Activated naive CD4-positive, alpha-beta T cell treated with anti-CD3 and anti-CD28 coated beads, Interleukin-2, amount 50 U/mL, for 16 hours (primary cell): ENCODE measurements at places on chromosomes 4 and X.

DNA sequence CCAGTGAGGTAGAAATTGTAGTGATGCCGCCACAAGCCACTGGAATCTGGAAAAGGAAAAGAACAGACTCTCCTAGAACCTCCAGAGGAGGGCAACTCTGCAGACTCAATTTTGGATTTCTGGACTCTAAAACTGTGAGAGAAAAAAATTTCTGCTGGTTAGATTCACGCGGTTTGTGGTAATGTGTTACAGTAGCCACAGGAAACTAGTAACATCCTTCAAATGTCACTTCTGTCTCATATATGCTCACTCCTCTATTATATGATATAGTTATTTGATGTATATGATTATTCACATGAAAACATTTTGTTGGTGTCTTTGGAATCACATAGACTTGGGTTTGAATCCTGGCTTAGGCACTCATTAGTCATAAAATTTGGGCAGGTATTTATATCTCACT, 18.8 kb downstream of the LDOC1 start:
- no peak for DNase-seq

- DNase-seq = no peak
Observed at GRCh38 chr4:54550395-54551171, 107.2 kb upstream of the KIT start.

GRCh38 chr4:48269861-48270522, 354 bp upstream of the TEC start:
- peak; percentile 90 for DNase-seq

- no peak for DNase-seq
Observed at GRCh38 chr4:23034731-23035130, 342.0 kb downstream of the GBA3 start.

DNA sequence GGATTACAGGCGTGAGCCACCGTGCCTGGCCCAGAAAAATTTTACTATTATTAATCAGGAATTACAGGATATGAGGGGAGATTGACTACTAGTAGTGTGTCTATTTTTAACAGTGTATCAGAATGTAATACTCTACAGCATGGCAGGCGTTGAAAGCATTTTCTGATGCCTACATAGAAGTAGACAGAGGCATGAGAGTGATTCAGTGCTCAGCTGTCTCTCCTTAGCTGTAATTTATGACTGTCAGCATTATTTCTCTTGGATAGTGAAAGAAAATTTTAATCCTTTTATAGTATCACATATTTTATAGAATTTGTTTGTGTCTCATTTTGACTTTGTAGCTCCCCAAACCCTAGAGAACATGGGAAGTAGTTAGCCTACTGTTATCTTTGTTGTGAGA, 20.7 kb downstream of the ARHGAP24 start:
- no peak for DNase-seq

GRCh38 chr4:24720436-24720835, 74.9 kb upstream of the SOD3 start:
- no peak for DNase-seq

DNA sequence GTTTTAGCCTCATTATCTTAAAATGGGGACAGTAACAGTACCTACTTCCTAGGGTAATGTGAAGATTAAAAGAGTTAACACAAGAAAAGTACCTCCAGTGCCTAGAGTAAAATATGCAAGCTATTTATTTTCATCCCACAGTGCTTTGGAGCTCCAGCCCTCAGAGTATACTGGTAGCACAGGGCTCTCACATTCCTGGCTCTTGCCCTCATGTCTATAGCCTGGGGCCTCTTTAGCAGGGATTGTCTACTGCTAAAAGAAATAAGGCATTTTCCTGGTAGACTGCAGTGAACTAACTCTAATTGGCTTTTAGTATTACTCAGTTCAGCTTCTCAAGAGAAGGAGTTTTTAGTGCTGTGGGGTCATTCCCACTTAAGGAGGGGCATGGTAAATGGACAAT, 60.8 kb downstream of the RRAGB start:
- no peak for DNase-seq

DNA sequence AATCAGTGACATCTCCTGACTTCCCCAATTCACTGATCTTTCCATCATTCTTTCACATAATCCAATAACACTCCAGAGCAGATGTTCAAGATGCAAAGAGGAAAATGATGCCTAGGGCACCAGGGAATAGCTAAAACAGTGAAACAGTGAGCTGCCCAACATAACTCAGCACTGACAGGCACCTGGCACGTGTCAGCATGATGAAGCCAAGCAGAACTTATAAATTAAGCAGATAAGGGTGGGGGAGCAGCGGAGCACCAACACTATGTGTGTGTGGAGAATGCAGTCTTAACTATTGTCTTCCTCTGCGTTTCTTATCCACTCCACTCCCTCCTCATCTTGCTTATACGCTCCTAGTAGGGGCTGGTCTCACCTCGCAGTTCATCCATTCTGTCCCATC, 89.4 kb downstream of the AMMECR1 start:
- DNase-seq = no peak

- DNase-seq = no peak
Observed at GRCh38 chr4:88212253-88212561, 53.8 kb upstream of the ABCG2 start.

DNA sequence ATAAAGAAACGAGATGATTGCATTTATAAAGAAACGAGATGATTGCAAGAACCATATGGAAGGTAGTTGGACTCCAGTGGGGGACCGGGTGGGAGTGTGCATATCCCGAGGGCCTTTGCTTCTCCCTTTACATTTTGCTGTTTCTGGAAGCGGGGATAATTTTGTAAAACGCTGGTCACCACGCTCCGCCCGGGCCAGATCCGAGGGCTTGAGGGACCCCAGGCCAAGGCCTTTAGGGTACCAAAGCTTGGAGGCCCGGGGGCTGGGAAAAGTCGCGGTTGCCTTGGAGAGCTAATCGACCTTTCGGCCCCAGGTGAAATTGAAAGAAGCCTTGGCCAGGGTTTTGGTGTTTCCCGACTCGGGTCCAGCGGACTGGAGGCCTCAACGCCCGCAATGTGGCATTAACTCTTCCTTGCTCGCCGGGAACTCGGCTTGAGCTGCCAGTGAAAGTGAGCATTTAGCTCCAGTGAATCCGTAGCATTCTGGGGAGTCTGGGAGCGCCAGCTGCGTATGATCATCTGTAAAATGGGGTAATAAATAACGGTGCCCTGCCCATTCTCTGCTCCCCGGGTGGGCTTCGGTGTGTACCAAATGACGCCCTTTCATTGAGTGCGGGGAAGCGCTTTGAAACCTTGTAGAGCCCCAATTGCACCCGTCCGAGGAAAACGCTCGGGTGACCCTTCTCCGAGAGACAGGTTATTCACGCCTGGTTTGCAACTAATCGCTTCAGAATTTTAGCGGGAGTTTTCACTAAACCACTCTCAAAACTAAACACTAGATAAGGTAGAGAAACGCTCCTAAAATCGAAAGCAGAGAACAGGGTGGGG, 4.5 kb downstream of the NKX3-2 start:
- DNase-seq = no peak

DNA sequence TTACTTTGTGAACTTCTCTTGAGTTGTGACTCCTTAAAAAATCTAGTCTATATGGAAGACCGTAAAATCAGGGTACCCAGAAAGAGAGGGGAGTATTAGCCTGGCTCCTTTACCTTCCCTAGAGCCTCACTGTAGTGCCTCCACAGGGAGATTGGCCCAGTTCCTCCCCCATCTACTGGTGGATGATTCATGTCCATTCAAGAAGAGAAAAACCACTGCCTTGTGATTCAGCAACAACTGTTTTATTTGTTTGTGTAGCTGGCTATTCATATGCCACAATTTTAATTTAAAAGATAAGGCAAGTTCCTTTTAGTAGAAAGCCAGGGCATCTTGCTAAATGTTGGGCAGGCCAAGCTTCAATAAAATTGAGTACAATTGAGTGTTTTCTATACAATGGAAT, 221.8 kb upstream of the KCNIP4 start:
- no peak for DNase-seq

DNA sequence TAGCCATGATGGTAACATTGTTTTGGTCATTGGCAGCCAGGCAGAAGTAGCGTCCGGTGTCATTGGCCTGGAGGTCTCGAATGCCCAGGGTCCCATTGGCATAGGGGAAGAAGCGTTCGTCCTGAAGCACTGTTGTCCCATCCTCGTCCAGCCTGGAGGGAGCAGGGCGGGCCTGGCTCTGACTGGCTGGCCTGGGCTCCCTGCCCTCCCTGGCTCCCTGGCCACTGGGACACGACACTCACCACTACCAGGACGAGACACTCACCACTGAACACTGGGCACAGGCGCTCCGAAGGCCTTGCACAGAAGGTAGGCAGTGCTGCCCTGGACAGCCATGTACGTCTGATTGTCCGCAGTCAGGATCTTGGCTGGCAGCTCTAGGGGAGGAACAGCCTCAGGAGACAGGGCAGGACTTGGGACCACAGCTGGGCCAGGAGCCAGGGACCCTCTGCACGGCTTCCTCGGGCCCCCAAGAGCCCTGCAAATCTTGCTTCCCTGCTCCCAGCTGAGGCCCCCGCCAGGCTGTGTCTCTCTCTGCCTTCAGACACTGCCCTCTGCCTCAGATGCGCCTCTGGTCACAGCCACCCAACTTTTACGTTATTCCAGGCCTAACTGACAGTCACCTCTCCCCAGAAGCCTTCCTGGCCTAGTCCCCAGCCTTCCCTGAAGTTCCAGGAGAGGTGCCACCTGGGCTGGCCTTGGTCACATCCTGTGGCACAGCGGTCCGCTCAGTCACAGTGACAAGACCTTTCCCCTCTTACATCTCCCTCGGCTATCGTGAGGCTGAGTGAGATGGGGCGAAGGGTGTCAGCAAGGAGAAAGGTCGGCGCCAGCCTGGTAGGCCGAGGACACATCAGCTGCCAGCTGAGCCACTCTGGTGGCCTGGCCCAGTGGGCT, 17.1 kb downstream of the L1CAM start:
- no peak for DNase-seq

DNA sequence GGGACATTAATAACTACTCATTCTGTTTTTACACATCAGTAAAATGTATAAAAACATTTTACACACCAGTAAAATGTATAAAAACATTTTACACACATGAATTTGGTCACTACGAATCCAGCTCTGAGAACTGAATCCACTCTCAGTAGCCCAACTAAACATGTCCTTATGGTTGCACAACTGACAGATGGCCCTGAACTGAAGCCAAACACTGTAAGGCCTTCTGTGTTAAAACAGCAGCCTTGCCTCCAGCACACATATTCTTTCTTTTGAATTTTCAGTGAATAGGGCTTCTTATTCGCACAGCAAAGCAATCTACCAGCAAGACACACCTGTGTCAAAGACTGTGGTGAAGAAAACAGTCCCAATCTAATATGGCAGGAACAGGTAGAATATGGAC, 169.9 kb upstream of the FMR1 start:
- DNase-seq = no peak

DNA sequence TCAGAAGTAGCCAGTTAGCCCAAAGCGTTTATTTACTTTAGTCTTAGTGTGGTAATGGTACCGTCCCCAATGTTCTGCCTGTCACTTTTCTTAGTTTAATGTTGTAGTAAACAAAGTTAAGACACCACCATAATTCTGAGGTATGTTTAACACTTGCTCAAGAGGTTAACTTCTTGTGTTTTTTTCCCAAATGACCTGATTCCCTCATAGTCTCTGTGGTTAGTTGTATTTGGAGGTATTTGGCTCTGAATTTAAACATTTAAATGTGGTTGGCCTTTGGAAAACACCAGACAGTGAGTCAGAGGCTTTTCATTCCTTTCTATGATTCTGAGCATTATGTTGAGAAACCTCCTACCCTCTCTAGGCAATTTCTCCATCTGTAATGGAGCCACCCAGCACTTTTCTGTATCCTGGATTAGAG, 47.9 kb downstream of the CXCL1 start:
- DNase-seq = no peak

GRCh38 chrX:7841084-7841805, 1.7 kb upstream of the VCX start:
- no peak for DNase-seq

DNA sequence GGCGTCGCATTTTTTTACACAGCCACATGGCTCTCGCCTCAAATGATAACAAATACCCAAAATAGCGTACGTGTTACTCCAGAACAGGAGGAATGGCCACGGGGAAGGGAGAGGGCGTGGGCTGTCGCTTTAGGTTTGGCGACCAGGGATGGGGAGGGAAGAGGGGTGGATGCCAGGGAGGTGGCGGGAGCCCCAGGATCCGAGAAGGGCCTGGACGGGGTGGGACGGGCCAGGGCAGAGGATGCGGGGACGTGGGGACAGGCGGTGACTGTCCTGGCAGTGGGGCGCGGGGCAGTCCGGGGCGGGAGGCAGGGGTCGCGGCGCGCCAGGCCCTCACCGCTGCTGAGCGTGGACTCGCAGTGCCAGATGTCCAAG, 631 bp downstream of the TMEM47 start:
- no peak for DNase-seq

DNA sequence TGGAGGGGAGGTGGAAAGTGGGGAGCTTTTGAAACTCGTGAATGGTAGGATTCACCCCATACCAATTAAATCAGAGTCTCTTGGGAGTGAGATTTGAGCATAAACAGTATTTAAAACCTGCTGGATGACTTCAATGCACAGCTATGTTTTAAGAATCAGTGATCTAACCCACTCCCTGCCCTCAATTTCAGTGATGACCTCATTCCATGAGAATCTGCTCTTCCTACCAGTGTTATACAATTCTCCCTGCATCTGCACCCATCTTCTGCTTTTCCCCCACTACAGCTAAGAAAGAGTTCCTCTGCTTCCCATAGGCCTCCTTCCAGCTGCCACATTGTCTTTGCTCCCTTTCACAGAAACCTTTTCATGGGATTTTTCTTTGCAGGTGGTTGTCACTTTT, 18.3 kb upstream of the H2AZ1 start:
- no peak for DNase-seq

- no peak for DNase-seq
Observed at GRCh38 chr4:3310301-3311094, 17.7 kb downstream of the RGS12 start.

DNA sequence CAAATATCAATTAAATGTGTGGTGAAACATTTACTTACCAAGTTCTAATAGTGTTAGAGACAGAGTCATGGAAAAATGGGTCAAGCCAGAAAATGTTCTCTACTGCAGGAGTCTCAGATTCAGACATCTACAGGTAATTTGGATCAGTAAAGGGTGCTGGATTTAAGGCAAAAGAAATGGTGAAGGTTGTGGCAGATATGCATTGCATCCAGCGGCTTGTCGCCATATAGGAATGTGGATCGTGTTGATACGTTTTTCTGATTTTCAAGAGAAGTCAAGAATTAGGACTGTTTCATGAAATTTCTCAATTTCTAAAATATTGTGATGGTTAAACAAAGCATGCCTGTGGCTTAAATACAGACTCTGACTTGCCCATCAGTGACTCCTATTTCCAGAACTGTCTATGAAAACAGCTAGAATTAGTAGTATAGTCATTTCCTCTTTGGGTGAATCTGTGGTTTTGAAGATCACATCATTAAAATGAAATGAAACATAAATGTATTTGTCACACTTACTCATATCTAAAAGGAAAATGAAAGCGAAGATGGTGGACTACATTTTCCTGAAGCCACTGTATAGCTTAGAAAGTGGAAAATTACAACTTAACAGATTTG, 110.1 kb upstream of the VEGFC start:
- DNase-seq = no peak

DNA sequence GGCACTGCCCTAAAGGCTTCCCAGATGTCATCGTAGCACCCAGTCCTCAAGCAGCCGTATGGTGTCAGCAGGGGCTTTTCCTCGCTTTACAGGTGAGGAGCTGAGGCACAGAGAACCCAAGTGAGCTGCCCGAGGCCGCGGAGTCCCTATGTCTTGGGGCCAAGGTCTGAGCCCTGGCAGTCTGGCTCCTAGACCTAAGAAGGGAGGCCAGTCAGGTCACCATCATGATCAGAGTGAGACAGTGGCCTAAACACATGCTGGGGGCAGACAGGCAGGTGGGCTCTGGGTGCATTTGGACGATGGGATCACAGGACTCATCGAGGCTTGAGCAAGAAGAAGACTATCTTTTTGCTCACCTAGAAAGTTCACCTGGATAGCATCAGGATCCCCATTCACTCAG, 94.9 kb downstream of the WFS1 start:
- no peak for DNase-seq
